CD4-positive, alpha-beta T cell treated with Interleukin-4 for 1 hour (primary cell): ENCODE measurements at places on chromosomes 3 and 15.

- DNase-seq, result no peak
These were observed 383.4 kb downstream of the PTPRG start for GRCh38 chr3:61944726-61945125.

- no peak for DNase-seq
These were observed 319.8 kb upstream of the TLE3 start for GRCh38 chr15:70417535-70417934.

- no peak for DNase-seq
These were observed 13.2 kb downstream of the HPS3 start for GRCh38 chr3:149142682-149143081.

GRCh38 chr15:90959894-90960293 lies 5.2 kb downstream of the RCCD1 start:
- DNase-seq, result no peak

DNA sequence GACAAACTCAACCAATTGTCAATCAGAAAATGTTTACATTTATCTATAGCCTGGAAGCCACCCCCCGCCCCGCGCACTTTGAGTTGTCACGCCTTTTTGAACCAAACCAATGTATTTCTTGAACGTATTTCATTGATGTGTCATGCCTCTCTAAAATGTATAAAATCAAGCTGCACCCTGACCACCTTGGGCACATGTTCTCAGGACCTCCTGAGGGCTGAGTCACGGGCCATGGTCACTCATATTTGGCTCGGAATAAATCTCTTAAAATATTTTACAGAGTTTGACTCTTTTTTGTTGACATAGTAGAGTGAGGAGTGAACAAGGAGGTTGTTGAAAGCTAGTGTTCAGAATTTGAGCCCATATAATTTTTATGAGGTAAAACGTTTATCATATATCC lies 6.5 kb downstream of the MCTP2 start:
- no peak for DNase-seq

GRCh38 chr3:194137506-194138474 lies 1.8 kb downstream of the HES1 start:
- peak; percentile 70 for DNase-seq

GRCh38 chr15:43908516-43909050 lies 81.8 kb downstream of the WDR76 start:
- DNase-seq, result no peak

DNA sequence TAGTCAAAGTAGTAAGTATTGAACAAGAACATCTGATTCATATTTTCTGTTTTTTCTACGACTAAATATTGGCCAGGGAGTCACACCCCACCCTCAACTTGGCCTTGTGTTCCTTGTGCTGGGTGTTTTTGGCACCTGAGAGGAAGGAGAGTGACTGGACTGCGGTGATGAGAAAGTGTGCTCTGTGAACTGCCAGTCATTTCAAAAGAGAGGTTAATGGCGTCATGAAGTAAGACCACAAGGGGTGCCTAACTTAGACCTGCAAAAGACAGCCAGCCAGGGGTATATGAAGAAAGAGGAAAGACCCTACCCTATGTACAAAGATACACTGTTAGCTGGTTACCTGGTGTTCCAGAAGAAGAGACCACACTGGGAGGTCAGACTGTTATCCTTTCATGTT lies 58.4 kb upstream of the COL8A1 start:
- no peak for DNase-seq

DNA sequence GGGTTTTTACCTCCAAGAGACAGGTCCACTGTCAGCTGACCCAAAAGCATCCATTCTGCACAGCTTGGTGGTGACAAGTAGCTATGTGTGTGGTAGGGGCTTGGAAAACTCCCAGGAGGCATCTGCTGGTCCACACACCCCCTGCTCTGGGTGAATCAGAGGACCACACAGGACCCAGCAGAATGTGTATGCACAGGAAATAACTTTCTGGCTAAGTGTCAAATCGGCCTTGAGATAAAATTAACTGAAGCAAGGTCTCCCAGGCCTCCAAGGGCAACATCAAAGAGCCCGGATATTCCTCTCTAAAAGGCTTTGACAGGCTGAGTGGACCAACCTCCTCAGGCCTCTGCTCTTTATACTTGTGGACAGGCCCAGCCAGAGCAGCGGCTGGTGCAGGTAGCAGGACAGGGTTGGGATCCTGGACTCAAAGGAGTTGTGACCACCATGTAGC lies 66.5 kb downstream of the CTNNB1 start:
- DNase-seq, result no peak

DNA sequence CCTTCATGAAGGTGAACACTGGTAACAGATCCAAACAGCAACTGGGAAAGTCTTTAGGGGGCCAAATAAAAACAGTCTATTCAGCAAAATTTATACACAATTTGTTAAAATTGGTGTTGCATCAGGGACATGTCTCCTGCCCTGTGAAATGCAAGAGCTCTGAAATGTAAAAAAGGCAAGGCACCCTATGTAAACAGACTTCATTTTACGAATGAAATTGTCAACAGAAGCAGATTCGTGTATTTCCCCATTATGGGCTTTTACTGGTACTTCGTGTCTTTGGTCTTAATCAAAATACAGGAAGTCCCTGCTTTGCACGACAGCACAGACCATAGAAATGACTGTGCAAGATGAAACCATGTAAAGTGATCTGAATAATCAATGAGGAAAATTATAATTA lies 127.3 kb upstream of the THBS1 start:
- DNase-seq, result peak; percentile 4

GRCh38 chr3:119642746-119643473 lies 17.5 kb downstream of the POPDC2 start:
- no peak for DNase-seq
